ENCODE measurements at places on chromosomes 2 and 18.

DNA sequence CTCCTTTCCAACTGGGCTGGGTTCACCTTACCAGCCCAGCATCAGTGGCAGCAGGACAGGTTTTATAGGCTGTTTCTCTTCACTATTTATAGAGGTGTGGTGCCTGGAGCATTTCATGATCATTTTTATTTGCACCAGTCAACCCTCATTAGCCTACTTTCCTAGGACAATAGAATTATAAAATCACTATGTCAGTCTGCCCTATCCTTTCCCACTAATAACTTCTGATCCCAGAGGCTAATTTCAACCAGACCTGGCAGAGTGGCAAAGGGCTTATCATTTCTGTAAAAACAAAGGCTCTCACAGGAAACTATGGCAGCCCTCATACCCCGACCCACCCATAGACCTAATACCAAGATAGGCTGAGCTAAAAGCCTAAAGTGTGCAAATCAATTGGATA, 243.5 kb upstream of the TMEFF2 start:
- no peak for DNase-seq

DNA sequence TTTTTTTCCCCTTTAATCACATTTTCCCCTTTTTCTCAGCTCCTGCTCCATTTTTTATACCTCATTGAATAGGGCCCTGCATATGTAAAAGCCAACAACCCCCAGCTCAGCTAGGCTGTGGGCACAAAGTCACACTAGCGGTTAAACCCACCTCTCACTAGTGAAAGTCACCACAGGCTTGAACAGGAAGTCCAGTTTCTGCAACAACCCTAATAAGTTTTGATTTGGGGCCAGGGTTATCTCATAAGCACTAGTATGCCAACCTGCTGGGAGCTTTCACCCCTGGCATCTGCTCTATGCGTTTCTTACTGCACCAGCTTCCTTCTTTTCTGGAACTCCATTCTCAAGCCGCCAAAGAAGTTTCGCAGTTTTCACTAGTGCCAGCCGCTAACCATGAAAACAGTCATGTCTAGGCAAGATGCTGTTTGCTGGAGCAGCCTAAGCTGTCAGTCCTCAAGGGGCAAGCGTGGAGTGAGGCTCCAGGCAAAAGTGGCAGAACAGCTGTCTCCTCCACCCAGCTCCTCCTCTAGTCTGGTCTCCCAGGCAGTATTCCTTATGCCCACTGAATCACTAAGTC, 197.0 kb upstream of the MEIS1 start:
- no peak for DNase-seq

- DNase-seq, result no peak
Observed at GRCh38 chr2:17615728-17616351, 75.3 kb downstream of the VSNL1 start.

DNA sequence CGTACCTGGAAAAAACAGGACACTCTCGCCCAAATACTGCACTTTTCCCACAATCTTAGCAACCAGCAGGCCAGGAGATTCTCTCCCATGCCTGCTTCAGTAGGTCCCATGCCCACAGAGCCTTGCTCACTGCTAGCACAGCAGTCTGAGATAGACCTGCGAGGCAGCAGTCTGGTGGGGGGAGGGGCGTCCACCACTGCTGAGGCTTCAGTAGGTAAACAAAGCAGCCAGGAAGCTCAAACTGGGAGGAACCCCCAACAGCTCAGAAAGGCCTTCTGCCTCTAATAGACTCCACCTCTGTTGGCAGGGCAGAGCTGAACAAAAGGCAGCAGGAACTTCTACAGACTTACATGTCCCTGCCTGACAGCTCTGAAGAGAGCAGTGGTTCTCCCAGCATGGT, 1202.8 kb upstream of the ACVR2A start:
- no peak for DNase-seq

- DNase-seq, result peak; percentile 97
Observed at GRCh38 chr2:20578895-20579825, 71.7 kb downstream of the HS1BP3 start.

DNA sequence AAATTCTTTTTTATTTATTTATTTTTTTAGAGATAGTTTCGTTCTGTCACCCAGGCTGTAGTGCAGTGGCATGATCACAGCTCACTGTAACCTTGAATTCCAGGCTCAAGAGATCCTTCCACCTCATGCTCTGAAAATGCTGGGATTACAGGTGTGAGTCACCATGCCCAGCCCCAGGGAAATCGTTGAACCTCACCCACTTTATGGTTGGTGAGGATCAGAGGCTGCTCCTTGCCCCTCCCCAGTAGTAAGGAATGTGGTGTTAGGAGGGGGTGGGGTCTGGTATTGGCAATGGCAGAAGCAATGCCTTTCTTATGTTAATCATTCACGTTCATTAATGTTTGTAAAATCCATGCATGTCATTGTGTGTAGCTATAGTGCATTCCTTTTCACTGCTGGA, 161.9 kb downstream of the SUCLG1 start:
- no peak for DNase-seq

GRCh38 chr2:126781806-126782205, 116.9 kb upstream of the TEX51 start:
- no peak for DNase-seq

DNA sequence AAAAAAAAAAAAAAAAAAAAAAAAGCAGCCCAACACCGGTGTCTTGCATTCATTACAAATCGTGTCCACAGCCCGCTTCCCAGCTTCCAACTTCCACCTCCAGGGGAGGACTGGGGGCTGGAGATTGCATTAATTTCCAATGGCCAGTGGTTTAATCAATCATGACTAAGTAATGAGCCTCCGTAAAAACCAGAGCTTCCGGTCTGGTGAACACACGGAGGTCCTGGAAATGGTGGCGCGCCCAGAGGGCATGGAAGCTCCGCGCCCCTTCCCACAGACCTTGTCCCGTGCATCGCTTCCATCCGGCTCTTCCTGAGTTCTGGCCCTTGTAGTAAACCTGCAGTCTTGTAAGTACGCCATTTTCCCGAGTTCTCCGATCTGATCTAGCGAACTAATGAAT, 43.6 kb downstream of the EEF1B2 start:
- no peak for DNase-seq

- no peak for DNase-seq
Observed at GRCh38 chr2:230828272-230828961, 36.3 kb upstream of the ITM2C start.

DNA sequence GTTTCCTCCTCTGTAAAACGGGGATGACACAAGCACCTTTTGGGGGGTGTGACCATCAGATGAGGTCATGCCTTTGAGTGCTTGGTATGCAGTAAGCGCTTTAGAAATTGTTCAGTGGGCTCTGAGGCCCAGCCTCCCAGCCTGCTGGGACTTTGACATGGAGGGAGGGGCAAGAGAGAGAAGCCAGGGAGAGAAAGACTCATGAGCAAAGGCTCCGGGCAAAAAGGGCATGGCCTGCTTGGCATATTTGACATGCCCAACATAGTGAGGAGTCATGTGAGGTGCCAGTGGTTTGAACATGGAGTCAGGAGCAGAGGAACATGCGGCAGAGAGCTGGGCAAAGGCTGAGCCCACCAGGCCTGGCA, 14.0 kb downstream of the TNS1 start:
- DNase-seq, result no peak

- DNase-seq, result no peak
Observed at GRCh38 chr18:55268151-55268601, 308.9 kb upstream of the CCDC68 start.

DNA sequence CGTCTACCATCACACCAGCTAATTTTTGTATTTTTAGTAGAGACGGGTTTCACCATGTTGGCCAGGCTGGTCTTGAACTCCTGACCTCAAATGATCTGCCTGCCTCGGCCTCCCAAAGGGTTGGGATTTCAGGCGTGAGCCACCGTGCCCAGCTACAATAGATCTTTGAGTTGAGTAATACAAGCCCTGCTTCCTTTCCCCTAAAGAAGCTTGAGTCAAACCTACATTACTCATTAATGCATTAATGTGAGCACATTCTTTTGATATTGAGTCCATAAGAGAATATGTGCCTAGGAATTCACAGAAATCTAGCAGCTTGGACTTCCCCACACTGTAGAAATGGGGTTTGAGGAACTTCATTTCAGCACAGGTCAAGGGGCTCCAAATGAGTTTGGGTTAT, 39.6 kb downstream of the PSMG2 start:
- DNase-seq, result peak; percentile 37

DNA sequence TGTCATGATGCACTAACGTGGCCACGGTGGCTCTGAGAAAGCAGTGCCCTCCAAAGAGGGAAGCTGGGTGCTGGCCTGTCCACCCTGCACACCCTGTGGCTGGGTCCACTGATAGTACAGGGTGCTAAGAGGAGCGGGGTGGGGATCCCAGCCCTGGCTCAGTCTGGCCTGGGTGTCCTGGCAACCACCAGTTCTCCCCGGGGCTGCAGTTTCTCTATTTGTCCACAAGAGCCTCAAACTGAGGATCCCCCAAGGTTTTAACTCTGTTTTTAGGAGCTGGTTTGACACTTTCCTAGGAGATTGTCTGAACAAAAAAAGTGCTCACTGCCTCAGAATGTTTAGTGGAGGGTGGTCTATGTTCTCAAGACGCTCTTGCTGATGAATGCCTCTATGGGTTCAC, 29.0 kb downstream of the EDAR start:
- DNase-seq, result no peak

- no peak for DNase-seq
Observed at GRCh38 chr18:24214913-24215312, 76.1 kb downstream of the CABYR start.

- no peak for DNase-seq
Observed at GRCh38 chr2:45919711-45920111, 268.2 kb downstream of the PRKCE start.

DNA sequence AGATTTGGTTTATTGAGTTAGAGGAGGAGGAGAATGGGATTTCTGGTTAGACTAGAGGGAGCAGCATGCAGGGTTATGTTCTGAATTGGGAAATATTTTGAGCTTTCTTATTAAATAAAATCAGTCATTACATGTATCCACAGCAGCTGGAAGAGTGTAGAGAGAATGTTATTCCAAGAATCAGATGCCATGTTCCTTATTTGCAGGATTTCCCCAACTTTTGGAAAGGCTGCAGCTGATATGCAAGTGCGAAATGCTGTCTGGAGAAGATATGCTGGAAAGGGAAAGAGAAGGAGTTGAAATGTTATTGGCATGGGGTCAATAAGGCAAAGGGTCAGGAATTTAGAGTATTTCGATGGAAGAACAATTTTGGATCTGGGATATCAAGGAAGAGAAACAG, 255.8 kb downstream of the MTX2 start:
- DNase-seq, result no peak

DNA sequence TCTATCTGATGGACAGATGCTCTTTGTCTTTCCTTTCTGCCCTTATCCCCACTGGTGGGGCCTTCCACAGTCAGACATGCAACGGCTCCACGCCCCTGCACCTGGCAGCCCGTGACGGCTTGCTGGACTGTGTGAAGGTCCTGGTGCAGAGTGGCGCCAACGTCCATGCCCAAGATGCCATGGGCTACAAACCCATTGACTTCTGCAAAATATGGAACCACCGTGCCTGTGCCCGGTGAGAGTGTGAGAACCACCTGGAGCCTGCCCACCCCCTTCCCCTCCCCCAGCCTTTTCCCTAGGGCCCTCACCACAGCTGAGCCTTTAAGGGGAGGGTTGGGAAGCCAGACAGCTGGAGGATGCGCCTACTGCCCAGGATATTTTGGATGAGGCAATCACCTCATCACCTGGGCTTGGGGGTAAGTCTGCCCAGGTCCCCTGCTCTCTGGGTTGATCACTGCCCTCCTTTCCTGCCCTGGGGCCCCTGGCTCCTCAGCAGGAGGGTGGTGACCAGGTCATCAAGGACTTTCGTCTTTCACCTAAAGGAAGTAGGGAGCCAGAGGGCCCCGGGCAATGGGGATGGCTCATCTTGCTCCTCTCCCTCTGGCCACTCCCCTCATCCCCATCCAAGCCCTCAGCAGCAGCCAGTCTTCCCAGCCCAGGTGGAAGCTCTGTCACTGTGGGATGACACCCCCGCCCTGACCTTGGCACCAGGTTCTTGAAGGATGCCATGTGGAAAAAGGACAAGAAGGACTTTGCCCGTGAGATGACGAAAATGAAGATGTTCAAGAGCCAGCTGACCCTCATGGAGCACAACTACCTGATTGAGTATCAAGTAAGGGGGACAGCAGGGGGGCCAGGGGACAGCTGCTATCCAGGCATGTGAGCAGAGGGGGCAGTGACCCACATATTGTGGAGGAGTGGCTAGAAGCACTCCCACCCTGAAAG, 3.7 kb downstream of the ANKRD53 start:
- no peak for DNase-seq

GRCh38 chr18:34990597-34990996, 50.6 kb upstream of the MAPRE2 start:
- DNase-seq, result peak; percentile 57
